ENCODE measurements at places on chromosomes 11 and 22.

- no peak for DNase-seq
Observed at GRCh38 chr22:24392218-24392931, 35.0 kb upstream of the ADORA2A start.

DNA sequence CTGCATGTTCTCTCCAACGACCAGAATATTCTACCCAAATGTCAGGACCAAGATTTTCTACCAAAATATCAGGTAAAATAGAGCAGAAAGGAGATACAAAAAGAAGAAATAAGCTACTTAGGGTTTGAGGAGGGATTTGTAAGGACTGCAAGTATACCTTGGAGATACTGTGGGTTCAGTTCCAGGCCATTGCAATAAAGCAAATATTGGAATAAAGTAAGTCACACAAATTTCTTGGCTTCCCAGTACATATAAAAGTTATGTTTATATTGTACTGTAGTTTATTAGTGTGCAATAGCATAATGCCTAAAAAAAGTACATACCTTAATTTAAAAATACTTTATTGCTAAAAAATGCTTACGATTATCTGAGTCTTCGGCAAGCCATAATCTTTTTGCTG lies 34.1 kb downstream of the CCDC15 start:
- DNase-seq: no peak

DNA sequence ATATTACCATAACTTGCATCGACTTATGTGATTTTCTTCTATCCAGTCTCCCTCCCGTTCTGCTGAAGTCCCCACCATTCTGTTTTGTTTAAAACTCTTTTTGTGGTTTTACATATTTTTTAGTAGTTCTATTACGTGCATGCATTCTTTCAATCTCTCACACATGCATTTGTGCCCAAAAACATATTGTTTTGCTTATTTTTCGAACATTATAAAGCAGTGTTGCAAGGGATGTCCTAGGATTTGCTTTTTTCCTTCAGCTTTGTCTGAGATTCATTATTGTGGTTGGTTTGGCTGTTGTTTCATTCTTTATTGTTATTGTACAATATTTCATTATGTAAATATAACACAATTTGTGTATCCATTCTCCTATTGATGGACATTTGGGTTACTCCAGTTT lies 235.7 kb downstream of the DYNC2H1 start:
- DNase-seq: no peak

DNA sequence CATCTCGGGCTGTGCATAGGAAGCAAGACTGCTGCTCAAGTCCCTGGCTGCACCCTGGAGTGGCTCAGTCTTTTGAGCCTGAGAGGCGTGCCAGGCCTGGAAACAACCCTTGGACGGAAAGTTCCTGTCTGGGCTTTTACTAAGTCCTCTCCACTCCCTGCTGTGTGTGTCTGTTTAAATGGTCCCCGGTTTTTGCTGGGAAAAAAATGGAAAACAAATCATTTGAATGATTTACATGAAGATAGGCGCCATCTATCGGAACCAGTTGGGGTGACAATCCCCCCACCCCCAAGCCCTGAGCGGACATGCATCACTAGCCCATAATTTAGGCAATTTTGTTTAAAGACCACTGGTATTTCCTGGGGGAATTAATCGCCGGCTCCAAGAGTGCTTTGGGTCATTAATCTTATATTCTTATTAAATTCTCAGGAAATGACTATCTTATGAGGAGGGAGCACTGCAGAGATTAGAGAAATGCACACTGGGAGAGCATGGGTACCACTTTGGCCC lies 2.7 kb upstream of the GAB2 start:
- DNase-seq: peak; percentile 76

DNA sequence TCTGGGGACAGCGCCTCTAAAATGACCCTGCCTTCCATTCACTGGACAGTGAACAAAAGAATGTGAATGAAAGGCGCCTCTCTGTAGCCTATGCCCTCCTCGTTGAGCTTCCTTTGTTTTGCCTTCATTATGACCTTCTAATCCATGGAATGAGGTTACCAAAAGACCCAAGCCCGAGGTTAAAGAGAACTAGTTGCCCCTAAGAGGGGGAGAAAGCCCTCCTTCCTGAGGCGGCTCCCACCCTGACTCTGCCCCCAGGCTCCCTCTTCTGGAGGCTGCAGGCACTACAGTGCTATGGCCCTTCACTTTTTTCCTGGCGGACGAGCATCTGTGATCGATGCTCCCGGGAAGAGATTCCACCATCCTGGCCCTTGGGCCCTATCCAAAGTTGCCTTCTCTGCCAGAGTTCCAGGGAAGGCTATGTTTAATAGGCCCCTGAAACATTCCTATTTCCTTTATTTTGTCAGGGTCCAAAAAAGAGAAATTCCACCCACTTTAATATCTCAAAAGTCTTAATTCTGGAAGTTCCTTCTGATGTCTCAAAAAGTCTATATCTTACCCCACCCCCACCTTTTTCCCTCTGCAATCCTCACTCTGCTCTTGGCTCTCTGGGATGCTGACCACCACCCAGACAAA lies 147.3 kb downstream of the FEZ1 start:
- no peak for DNase-seq

GRCh38 chr22:45224988-45225731 lies 15.5 kb downstream of the KIAA0930 start:
- no peak for DNase-seq

DNA sequence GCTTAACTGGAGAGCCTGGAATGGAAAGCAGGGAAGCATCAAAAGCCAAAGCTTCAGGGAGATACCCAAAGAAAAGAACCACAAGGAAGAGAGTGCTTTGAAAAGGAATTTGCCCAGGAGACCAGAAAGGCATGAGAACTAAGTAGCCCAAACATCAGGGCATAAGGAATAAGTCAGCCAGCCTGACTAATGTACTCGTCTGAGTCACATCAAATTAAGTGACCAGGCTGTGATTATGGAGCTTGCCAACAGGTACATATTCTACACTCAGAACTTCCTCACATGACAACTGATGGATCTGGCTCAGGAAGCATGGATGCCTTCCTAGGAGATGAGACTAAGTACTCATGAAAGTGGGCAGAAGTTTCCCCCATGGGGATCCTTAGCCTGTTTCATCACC lies 366.7 kb downstream of the BUD13 start:
- DNase-seq: no peak

DNA sequence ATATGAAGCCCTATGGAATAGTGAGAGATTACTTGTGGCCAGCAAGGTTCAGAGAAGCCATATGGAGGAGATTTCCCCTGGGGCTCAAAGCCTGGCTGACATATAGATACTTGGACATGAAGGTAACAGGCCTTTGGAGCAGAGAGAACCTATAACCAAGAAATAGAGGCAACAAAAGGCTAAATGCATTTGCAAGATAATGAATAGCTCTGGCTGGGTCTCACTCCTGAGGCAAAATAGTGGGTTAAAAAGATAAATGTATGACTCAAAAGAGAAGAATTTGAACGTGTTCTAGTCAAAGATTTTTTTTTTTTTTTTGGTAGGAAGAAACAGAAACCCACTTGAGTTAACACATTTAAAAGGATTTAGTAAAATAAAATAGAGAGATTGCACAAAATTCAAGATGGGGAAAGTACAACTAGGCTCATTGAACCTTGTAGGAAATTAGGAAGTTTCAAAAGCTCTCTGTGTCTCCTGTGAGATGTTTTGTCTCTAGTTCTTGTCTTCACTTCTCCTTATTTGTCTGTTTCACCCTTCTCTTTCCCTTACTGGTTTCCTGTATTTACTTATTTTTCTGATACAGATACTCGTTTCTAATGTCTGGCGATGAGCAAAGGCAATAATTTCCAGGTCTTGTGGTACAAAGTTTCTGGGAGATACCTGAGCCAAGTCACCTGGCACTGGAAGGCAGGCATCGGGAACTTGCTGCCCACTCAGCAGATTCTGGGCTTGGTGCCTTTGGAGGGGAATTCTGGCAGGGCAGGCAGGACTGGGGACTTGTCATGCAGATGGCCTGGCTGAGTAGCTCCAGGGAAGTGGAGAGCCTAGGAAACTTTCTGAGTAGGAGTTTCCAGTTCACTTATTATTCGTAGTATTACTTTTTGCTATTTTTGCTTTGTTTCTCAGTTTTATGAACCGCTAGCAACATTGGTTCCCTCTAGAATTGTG lies 49.2 kb upstream of the SESN3 start:
- no peak for DNase-seq

GRCh38 chr11:9003573-9004182 lies at the start of gene NRIP3:
TSS of gene NRIP3 (minus strand) at chr11:9004001. CDS start at chr11:9003935, 66 bp downstream.
- no peak for DNase-seq

GRCh38 chr11:2298131-2298794 lies 3.5 kb downstream of the C11orf21 start:
- no peak for DNase-seq

- DNase-seq: no peak
Observed at GRCh38 chr11:111849631-111850030, 21.8 kb downstream of the ALG9 start.

Measured in retinal pigment epithelial cell (primary cell).